ENCODE measurements at places on chromosomes 5 and 9.

DNA sequence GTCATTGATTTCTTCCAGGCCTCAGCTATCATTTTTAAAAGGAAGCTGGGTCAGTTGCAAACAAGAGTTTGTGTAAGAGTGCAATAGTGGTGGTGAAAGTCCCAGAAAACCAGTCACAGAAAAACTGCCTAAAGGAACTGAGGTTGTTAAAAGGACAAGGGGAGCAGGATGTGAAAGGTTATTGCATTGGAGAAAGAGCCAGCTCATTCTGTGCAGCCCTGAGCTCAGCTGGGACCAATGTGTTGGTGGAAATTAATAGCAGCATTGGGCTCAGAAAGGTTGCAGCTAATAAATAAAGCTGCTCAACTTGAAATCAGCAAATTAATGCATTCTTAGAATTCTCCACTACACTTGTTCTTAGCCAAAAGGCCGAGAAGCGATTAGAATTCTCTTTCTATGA is 34.9 kb downstream of the NREP start:
- DNase-seq: no peak

DNA sequence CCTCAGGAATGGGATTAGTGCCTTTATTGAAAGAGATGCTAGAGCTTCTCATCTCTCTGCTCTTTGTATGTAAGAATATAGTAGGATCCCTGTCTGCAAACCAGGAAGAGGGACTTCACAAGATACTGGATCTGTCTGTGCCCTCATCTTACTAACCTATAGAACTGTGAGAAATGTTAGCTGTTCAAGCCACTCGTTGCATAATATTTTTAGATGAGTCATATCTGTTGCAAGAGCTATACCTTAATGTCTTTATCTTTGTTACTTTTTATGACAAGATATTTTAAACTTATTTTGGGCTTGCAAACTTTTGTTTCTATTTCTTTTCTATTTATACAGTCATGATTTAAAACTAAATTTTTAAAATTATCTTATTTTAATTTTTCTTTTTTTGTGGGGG is 1296.8 kb upstream of the CDH6 start:
- DNase-seq: no peak

GRCh38 chr9:127318651-127319167 is 54.1 kb downstream of the GARNL3 start:
- DNase-seq: no peak

GRCh38 chr9:71308454-71308853 is 187.0 kb upstream of the TRPM3 start:
- no peak for DNase-seq

GRCh38 chr5:79149433-79149832 is 37.8 kb downstream of the BHMT start:
- no peak for DNase-seq

DNA sequence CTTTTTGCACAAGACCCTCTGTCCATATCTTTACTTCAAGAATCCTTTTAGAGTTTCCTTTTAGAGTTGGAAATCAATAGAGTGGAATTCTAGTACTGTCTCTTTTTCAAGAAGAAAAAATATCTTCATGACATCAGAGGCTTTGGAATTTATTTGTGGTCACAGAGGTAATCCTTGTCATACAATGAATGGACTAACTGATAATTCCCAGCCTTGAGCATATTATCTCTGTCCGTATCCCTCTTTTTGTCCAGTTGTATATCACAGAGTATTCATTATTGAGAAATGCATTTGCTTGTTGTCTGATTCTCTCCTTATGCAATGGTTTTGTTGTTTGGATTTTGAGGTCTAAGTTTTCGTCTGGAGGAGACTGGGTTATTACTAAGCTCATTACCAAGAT is 82.0 kb upstream of the HAPLN1 start:
- DNase-seq: no peak

DNA sequence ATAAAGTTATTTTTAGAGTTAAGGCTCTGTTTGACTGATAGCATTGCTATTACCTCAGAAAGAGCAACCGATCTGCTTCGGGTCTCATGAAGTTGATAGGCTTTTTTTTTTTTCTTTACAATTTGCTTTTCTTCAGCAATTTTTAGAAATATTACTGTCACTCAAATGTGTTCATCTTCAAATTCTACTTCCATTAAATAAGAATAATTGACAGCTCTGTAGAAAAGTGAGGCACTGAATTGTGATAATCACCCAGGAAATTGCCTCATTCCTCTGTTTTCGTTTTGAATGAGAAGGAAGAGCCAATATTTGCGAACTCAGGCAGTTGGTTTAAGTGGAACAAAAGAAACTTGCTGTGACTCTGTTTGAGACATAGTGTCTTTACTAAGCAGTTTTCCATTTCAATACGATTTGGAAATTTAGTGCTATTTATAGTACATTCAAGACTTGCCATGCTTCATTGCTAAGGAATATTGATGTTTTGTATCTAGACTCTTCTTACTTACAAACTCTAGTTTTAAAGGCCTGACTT is 700.5 kb upstream of the CDH10 start:
- no peak for DNase-seq

DNA sequence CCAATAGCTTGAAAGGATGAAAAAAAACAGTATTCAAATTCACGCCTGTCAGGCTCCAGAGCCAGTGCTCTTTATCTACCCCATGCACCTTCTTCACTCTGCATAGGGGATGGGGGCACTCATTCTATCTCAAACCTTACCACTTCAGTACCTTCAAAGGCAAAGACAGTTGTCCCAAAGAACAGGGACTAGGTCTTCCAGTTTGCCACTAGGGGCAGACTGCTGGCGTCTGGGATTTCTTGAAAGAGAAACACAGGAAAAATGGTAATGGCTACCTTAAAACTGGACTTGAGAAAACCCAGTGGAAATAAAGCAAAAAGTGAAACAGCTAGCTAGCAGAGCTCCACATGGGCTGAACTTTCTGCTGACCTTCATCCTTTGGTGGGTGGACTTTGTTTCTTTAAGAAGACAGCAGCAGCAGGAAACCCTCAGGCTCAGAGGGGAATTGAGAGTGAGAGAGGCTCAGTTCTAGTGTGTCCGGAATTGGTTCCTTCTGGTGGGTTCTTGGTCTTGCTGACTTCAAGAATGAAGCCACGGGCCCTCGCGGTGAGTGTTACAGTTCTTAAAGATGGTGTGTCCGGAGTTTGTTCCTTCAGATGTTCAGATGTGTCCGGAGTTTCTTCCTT is 41.0 kb upstream of the SLC36A1 start:
- DNase-seq: no peak

- DNase-seq: no peak
Observed at GRCh38 chr5:67115246-67115645, 81.4 kb downstream of the CD180 start.

DNA sequence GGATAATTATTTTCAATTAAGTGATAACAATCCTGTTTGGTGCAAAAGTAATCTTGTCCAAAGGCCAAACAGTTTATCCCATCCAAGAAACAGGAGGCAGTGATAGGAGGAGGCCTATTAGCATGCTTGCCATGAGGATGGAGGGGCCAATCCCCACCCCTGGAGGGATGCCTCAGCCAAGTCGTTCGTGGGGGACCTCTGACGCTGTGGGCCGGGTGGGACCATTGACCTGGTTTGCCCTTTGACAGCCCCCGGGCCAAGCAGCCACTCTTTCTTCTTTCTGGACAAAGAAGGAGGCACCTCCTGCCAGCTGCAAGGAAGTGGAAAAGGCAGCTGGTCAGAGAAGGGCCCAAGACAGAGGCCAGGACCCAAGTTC is 39.5 kb upstream of the GRHPR start:
- DNase-seq: no peak

DNA sequence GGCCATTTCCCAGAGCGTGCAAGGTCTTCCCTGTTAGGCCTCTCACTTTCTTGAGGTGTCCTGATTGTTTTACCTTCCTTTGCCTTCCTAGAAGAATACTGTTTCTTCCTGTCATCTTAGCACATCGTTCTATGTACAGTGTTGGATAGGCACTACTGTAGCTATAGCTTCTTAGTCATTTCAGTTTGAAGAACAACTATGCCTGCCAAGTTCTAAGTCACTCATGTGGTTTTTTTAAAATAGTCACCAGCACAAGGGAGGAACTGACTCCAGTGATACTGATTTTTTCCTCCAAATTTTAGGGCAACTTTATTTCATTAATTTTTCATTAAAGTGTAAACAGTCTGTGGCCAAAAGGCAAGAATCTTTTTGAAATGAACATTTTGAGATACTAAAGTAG is 122.4 kb upstream of the NR5A1 start:
- no peak for DNase-seq

DNA sequence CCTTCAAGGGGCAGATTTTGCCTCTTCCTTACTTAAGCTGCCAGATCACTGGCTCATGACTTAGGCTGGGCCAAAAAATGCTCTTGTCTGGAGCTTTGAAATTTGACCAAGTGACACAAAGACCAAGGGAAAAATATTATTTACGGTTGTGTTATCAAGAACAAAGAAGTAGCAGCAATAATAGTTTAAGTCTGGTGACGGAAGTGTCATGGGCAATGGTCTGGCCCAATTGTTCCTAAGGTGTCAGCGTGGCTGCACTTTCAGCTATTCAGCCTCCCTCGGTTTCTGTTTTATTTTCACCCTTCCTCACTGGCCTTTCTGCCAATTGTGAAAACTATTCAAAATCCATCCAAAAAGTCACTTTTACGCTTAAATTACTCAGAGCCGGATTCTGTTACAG is 185.3 kb downstream of the CDH18 start:
- no peak for DNase-seq

DNA sequence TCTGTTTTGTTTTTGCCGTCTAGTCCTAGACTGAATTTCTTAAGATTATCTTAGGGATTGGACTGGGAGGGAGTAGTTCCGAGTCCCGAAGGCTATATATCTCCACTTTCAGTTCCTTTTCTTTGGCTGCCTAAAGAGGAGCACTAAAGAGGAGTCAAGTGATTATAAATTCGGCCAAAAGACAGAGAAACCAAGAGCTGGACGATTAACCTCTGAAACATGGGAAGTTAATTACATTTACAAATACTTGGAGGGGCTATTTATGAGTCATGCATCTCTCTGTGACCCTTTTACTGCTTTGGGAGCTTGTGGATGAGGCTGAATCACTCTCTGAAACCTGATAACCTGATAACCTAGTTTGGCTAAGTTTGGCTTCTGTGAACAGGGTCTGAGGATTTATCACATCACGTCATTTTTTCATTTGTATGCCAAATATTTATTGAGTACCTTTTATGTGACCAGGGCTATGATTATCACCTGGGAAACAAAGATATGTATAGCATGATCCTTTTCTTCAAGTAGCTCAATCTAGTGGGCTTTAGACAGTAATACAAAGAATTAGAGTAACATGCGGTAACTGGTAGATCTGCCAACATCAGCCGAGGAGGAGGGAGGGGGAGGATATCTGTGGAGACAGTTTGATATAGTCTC is 180.9 kb downstream of the CD180 start:
- DNase-seq: no peak

GRCh38 chr5:66353186-66353585 is 209.1 kb downstream of the SREK1 start:
- no peak for DNase-seq

- no peak for DNase-seq
Observed at GRCh38 chr5:2139478-2139877, 256.8 kb upstream of the IRX4 start.

GRCh38 chr9:129236441-129237145 is 58.5 kb upstream of the IER5L start:
- DNase-seq: no peak

DNA sequence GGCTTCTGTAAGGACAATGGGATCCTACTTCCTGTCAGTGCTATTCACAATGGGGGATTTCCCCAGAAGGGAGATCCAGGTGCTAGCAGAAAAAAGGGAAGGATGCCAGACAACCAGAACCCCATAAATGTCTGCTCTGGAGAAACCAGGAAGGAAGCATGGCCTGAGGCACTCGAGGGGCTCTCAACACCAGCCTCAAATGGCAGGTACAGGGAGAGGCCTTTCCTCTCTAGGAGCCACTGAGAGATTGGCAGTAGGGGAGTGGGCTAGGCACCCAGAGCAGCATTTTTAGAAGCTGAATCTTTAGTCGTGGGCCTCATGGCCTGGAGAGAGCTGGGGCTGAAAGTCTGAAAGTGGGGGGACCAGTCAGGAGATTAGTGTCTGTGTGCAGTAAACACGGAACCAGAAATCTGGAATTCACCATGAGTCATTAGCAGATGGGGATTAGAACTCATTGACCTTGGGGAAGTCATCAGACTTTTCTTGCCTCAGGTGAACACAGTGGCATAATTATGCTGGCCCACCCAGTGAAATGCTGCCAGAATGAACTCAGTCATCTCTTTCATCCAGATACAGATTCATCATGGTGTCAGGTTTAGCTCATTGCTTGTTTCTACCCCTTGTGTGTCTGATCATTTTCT is 28.3 kb downstream of the ARHGEF28 start:
- DNase-seq: no peak

DNA sequence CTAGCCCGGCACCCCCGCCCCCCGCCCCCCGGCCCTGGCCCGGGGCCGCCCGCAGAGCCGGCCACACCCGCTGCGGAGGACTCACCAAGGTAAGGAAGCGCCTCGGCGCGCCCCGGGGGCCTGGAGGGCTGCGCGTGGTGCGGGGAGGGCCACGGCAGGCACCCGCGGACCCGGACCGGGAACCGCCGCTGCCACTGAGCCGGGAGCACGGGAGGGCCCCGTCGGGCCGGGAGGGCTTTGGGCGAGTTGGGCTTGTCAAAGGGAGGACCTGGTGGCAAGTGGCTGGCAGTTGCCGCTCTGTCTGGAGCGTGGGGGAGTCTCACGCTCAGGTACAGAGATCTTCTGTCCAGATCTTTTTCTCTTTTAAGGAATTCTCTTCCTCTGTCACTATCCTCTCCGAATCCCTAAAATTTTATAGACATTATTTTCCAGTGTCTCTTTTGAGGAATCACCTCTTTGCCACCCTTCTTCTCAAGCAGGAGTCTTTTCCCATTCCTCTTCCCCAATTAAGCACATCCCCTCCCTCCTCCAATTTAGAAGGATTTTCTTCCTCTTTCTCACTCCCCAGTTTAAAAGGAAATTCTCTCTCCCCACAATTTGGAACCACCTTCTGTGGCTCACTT is 11.3 kb upstream of the LHX2 start:
- DNase-seq: no peak

DNA sequence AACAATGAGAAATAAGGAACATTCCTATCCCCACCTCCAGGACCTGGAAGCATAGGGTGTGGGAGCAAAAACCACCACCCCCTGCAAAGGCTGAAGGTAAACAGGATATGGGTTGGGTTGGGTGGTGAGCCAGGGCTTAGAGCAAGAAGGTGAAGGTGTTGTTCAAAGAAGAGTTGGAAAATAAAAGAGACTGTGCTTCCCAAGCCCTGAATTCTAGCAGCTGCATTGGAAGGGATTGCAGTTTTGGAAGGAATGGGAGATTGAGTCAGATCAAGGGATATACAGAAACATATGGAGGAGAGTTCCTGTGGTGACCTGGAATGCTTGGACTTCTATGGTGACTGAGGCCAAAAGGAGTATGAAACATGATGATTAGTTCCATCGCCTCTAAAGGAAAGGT is 24.7 kb upstream of the MTAP start:
- no peak for DNase-seq

GRCh38 chr5:5586721-5587120 is 164.2 kb downstream of the ICE1 start:
- no peak for DNase-seq

DNA sequence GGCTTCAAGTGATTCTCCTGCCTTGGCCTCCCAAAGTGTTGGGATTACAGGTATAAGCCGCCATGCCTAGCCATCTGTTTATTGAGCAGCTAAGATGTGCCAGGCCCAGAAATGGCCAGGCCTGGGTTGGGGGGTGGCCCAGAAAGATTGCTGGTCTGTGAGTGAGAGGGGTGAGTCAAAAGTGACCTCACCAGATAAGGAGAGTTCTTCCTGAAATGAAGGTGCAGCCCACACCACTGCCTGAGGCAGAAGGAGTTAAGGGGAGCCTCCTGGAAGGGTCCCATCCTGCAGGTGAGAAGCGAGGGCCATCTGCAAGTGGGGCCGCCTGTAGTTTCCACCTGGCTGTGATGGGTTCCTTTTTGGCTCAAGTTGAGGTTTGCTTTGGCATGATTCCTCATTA is 96.9 kb upstream of the KLF4 start:
- DNase-seq: no peak

All from activated effector memory CD4-positive, alpha-beta T cell treated with anti-CD3 and anti-CD28 coated beads, Interleukin-2, amount 50 U/mL, for 16 hours (primary cell).